ENCODE measurements at places on chromosomes 12 and 14.

DNA sequence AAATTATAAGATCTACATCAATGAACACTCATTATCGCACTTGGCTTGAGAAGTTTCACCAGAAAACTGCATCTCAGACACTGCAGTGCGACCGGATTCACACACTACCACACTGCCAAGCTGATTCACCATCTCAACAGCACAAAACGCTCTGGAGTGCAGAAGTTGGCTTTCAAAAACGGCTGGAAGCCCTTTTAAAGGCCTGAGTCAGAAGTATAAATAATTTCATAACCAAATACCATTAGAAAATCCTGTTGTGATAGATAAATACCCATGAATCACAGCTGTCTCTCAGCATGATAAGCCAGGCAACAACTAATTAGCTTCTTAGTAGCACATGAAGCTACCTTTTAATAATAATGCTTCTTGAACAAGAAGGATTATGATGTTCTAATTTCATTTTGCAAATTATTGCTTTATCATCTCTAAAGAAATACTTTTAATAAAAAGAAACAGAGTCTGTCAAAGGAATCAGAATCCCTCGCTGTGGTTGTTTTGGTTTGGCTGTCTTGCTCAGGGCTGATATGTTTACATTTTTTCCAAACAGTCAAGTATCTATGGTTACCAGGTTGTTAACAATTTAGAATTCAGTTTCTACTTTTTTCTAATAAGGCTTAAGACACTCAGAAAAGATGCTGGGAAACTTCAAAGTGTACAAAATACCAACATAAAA is 51.2 kb downstream of the SLC2A13 start:
- DNase-seq: no peak

DNA sequence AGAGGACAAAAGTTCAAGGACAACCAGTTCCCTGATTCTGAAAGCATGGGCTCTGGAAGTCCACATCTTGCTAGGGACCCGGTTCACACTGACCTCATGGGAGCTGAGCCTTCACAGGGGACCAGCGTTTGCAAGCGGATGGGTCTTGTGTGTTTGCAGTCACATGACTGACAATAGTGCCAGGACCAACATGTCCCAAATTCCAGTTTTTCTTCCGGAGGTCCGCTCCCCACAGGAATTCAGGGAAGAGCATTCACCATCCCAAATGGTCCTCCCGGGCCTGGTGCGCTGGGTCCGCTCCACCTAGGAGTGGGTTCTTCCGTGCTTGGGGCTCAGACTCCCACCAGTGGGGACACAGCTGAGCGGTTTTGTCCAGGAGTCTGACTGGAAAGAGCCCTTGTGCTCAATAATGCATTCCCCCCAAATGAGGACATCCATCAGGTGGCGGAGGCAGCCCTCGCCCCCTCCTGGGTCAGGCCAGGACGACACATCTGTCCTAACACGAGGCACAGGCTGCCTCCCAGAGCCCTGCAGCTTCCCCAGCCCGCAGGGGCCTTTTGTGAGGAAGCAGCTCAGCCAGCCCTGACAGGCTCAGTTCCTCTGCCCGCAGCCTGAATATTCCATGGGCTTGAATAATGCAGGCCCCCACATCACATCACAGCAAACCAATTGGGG is 91.8 kb upstream of the BCL11B start:
- DNase-seq: no peak

DNA sequence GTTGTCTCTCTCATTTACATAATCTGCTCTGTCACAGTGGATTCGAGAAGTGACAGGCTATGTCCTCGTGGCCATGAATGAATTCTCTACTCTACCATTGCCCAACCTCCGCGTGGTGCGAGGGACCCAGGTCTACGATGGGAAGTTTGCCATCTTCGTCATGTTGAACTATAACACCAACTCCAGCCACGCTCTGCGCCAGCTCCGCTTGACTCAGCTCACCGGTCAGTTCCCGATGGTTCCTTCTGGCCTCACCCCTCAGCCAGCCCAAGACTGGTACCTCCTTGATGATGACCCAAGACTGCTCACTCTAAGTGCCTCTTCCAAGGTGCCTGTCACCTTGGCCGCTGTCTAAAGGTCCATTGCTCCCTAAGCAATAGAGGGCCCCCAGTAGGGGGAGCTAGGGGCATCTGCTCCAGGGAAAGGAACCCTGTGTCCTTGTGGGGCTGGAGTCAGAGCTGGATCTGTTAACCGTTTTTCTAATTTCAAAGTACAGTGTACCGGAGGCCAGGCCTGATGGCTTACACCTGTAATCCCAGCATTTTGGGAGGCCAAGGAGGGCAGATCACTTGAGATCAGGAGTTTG is 5.1 kb downstream of the ERBB3 start:
- DNase-seq: peak; percentile 73

- DNase-seq: no peak
Observed at GRCh38 chr12:122533856-122534255, 6.8 kb downstream of the KNTC1 start.

DNA sequence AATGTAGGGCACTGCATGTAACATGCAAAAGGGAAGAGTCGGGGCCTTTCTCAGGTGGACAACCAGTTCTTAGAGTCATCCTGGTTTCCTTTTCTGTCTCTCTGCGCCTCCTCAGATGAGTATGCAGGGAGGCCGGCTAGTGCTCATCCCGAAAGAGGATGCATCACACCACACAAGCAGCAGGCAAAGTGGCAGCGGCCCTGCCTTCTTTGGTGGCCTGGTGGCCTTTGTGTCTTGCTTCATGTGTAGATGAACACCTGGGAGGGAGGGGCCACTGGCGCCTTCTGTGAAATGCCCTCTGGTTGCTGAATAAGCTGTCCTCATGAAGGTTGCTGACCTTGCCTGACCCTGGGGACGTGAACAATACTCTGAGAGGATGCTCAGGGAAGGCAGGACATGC is 18.0 kb downstream of the SLC24A4 start:
- no peak for DNase-seq

DNA sequence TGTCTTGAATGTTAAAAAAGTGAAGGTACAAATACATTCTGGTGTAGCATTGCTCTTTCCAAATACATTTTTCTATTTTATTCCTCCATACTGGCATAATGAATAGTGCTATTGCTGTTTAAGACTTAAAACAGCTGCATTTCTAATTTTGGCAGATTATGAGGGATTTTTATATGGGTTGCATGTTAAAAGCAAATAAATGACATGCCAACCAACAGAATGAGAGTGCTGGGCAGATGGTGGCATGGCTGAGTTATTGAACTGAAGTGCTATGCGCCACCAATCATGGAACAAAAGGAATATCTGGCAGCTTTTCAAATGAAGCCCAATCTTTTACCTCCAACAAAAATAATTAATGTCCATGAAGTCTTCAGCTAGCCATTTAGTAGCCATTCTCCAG is 215.0 kb downstream of the PRKD1 start:
- DNase-seq: no peak

GRCh38 chr12:114767084-114767760 is 83.2 kb upstream of the TBX3 start:
- no peak for DNase-seq

- DNase-seq: no peak
Observed at GRCh38 chr12:103043531-103044486, 86.3 kb downstream of the ASCL1 start.

- DNase-seq: peak; percentile 100
Observed at GRCh38 chr12:89756585-89757398, 48.2 kb upstream of the ATP2B1 start.

DNA sequence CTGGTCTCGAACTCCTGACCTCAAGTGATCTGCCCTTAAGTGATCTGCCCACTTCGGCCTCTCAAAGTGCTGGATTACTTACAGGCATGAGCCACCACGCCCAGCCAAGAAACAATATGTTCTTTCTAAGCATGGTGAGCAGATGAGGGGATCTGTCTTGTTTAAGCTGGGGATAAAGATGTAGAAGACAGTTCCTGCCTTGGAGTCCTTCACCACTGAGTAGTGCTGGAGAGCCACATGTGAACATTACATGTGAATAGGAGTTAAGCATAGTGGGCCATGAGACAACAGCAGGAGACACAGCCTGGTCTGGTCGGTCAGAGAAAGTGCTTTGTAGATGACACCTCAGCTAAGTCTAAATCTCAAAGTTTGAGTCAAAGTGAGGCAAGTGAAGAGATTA is 26.0 kb downstream of the TMBIM6 start:
- peak; percentile 41 for DNase-seq

DNA sequence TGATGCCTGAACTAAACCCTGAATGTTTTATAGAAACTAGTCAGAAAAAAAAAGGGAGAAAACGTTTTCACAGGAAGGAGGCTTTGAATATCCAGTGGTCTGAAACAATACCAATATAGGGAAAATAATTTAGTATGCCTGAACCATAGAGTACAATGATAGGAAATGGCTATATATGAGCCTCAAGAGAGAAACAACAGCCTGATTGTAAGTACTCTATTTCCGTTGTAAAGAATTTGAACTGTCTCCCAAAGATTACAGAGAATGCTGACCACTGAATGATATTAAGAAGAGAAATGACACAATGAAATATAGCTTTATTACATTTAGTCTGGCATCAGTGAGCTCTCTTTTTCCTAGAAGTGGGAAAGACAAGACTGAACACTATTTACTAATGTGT is 5.5 kb upstream of the GABARAPL1 start:
- DNase-seq: no peak

DNA sequence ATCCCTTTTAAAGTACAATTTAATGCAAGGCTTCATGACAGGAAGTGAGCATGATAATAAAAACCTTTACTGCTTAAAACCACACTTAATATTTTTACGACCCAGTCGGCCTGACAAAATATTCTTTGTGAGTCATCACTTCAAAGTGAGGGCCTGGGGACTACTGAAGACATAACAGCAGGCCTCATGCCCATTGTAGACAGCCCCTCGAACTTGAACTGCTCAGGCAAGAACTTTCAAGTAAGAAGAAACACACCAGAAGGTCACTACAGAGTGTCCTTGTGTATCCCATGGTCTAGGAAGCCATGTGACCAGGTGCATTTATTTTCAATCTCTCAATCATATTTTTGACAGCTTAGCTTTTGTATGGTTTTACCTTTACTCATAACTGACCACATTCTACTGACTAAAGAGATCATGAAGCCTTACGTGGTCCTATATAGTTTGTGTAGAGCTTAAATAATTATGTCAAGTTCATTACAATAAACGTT is 61.4 kb upstream of the MANSC4 start:
- peak; percentile 89 for DNase-seq

DNA sequence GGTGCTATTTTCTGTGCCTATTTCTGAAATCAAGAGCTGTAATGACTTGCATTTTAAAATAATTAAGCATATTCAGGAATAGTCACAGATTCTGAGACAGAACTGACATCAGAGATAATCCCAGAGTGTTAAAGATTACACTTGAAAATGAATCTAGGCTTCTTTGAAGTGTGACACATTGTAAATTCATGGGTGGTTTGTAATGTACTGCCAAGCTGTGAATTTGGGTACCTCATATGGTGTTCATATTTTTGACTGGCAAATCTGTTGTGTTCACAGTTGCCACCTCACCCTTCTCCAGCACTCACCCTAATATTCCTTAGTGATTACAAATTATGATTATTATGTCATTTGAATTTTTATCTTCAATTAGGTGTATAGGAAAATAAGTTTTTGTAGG is 78.5 kb upstream of the CSRP2 start:
- DNase-seq: no peak

- no peak for DNase-seq
Observed at GRCh38 chr12:26623136-26623535, 209.9 kb downstream of the ITPR2 start.

DNA sequence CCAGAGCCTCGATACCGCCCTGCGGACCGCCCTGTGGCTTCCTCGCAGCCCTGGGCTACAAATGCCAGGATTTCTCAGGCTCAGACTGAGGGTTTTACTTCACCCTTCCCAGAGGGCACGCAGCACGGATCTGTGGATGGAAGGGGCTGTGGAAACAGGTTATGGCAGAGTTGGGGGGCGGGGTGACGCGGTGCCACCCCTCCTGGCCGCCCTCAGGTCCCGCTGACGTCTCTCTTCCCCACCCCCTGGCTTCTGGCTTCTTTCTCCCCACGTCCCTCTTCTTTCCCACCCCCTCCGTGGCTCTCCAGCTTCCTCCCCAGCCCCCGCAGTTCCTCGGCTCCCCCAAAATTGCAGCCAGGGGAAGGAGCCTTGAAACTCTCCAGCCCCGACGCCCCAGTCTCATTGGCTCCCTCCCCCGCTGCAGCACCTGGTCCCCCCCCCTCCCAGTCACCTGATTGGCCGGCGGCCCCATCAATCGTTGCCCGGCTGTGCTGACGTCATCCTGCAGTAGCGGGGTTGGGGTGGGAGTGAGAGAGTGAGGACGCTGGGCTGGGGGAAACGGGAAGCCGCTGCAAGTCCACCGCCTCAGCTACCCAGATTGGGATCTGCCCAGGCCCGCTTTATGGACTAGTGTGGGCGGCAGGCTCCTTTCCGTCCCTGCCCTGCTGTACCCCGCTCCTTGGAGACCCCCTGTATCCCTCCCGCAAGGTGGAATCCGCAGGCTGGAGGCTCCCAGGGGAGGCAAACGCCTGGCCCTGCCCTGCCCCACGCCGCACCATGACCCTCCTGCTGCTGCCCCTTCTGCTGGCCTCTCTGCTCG is at the start of gene CLSTN3:
Gene CLSTN3, plus strand, starts transcription at position 500 of the 820 bp plus-strand sequence. Its CDS starts 278 bp downstream, at position 778.
- peak; percentile 83 for DNase-seq

DNA sequence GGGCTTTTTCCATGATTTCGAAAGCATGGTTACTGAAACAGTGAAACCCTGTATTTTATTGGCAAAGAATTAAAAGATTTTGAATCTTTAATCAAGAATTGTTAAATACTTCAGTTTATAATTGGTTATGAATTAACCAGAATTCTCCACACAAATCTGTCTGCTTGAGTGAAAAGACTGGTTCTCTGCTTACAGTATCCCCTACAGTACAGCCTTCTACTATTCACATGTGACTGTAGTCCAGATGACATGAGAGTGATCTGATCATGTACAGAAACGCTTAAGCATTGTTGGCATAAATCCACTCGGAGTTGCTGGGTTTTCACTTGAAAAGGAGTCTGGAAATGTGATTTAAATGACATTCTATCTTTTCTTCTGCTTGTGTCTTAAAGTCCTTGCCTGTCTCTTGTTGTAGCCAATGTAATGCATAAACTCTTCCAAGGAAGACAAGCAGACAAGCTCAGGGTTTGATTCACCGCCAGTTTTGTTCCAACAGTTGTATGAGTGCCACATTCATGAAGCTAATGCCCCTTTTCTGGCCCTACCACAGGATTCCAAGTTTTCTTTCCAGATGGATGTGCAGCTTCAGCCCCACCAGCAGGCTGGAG is 222.0 kb upstream of the LRIG3 start:
- no peak for DNase-seq

DNA sequence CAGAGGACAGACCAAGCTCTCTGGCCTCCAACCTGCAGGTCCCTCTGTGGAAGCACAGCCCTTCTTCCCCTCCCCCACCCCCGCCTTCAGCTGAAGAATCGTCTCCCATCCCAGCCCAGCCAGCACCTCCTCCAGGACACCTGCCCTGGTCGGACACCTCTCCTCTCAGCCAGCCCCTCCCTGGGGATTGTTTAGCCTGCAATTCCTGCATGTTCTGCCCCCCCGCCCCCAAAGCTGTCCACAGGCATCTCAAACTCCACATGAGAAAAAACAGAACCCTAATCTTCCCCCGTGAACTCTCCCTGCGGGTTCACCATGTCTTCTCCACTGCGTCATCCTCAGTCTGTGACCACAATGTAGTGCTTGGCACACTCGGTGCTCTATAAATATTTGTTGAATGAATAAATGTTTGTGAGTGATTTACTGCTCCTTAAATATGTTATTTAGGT is 24.1 kb downstream of the PRIMA1 start:
- no peak for DNase-seq
